Activated naive CD4-positive, alpha-beta T cell treated with anti-CD3 and anti-CD28 coated beads for 36 hours (primary cell): ENCODE measurements at places on chromosomes 2 and 18.

- DNase-seq, result no peak
Measured at GRCh38 chr2:215687149-215688031, 251.5 kb upstream of the FN1 start.

- DNase-seq, result no peak
Measured at GRCh38 chr2:196977507-196977906, 51.0 kb upstream of the PGAP1 start.

DNA sequence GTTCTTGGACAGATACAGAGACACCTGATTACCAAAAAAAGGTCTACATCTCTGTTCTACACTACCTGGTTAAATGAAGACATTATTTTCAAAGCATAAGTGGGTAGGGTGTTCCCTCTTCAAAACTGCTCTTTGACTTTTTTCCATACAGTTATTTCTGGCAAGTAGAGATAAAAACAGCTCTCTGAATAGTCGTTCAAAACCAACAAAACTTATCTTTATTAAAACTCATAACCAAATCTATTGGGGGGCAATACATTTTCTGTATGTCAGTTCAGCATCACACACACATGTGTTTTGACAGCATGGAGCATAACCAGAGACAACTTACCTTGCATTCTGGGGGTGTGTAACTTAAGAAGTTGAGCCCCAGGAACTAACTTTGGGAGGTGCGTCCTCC, 149.0 kb upstream of the EPC2 start:
- DNase-seq, result no peak

GRCh38 chr18:54762386-54762785, 65.9 kb upstream of the RAB27B start:
- DNase-seq, result no peak

DNA sequence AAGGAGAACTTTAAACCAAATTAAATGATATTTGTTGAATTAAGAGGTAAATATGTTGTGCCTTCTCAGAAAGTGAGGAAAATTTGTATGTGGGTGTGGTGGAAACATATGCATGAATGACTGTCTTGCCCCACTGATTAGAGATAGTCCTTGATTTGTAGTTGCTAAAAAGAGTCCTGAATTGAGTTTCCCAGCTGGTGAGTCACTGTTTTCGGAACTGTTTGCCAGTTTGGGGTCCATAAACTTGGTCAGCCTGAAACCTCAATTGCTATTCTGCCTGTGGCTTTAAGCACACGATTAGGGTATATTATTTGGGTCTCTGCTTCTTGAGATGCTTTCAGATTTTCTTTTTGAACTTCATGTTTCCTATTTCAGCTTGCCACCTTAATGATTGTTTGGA, 53.3 kb downstream of the PIKFYVE start:
- no peak for DNase-seq

DNA sequence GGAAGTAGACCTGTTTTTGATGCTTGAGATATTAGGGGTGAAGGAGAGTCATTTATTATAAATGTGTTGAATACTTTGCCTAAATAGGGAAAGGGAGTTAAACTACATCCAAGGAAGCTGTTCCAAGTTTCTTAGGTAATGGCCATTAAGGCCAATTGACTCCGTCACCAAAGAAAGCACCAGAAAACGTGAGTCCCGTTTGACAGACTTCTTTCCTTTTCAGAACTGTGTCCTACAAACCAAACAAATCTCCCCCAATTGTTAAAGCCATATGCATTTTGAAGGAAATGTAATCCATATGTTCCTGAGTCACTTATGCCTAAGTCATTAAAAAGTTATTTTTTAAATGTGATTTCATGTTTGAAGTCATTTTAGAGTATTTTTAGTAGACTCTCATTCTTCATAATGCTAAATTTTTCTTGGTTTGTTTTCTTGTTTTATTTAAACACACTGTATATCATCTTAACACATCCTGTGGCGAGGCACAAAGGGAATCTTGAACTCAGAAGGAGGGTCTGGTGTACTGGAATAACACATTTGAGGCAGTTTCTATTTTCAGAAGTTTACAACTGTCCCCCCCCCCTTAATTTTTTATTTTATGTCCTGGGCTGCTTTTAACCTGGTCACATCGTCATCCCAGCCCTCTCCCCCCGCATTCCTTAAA, 133.7 kb downstream of the RHBDD1 start:
- no peak for DNase-seq

- peak; percentile 94 for DNase-seq
Measured at GRCh38 chr2:191150600-191151330, at the start of gene STAT4. TSS of gene STAT4 (minus strand) at chr2:191150994. CDS start at chr2:191148203, 2,791 bp downstream.

GRCh38 chr18:69982417-69982816, 34.7 kb upstream of the CD226 start:
- DNase-seq, result no peak
